ENCODE measurements at places on chromosomes 12 and 14. TPM values are rescaled to one million over a fixed set of nuclear protein-coding genes. Genes with fewer than 3 reads are reported as not detected.

Gene PABPN1
- total RNA-seq, result 218 TPM

Gene NKX2-1
- total RNA-seq, result not detected

Gene HCAR1
- not detected for total RNA-seq

Gene KRT75
- total RNA-seq, result not detected

Gene MGAT4C
- not detected for total RNA-seq

Gene GLIPR1L2
- 1.2 TPM for total RNA-seq

Gene ACSS3
- total RNA-seq, result not detected

Gene HOXC9
- not detected for total RNA-seq

Data from naive thymus-derived CD8-positive, alpha-beta T cell (primary cell).